Fibroblast of skin of scalp (primary cell): ENCODE measurements at places on chromosomes 7 and 10.

- no peak for DNase-seq
Observed at GRCh38 chr7:73447121-73447733, 13.6 kb downstream of the FZD9 start.

DNA sequence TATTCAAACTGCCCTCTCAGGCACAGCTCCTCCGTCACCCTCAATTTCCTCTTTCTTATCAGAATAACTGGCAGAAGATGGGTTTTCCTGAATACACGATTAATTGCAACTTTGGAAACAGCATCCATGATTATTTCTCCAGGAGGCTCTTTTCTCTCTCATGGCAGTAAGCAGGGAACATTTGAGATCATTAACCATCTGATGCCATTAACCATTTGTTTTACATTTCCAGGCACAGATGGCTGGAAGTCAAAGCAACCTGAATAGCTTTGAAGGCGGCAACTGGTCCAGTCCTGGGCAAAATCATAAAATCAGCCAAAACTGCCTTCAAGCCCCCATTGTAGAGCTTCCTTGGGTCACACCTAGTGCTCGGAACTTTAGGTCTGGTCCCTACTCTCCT, 289.5 kb upstream of the AOAH start:
- no peak for DNase-seq

DNA sequence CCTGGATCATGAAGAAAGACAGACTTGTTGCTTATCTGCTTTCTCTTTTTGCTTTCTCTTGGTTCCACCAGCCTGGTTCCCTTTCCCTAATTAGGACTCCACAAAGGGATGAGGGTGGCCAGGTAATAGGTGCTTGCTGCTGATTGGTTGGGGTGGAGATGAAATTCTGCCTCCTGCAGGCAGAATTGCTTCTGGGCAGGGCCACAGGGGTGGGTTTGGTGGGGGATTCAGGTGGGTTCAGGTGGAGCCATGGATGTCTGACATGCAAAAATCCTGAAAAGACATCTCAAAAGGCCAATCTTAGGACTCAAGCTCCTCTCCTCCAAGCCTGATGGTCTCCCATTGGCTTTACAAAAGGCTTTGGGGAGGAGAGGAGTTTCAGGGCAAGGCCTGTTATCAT, 25.4 kb upstream of the ACHE start:
- no peak for DNase-seq

DNA sequence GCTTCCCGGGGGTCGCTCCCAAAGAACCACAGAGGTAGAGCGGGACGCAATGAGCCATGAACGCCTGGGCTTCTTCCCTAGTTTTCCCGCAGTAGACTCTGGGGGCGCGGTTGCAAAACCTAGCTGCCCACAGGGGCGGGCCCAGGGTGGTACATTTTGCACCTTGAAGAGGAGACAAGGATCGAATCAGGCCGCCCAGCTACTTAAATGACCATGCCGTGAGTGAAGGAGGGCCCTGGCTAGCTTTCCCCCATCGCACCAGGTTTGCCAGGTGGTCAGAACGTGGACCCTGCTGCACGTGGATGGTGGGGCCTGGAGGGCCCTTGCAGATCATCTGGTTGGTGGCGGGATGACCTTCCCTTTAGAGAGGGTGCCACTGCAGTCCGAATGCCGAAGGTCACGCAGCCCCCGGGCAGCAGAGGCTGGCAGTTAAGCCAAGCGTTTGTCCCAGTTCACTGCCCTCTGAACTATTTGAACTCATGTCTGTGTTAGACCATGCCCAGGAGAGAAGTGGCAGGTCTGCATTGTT, 604 bp upstream of the SHTN1 start:
- peak; percentile 8 for DNase-seq

- no peak for DNase-seq
Observed at GRCh38 chr10:28971764-28972163, 294.4 kb downstream of the BAMBI start.

- DNase-seq: no peak
Observed at GRCh38 chr7:13948019-13948801, 41.3 kb downstream of the ETV1 start.

DNA sequence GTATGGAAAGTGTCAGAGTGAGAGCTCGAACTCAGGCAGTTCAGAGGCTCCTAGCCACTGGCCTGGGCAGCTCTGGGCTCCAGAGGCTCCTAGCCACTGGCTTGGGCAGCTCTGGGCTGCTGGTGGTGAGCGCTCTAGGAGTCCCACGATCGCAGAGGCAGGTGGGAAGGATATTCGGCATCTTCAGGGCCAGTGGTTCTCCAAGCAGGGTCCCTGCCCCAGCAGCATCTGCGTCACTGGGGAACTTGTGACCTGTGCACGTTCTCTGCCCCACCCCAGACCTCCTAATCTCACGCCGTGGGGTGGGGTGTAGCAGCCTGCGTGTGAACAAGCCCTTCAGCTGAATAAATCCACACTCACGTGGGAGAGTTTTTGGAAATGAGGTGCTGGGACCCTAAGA, 25.2 kb upstream of the BTBD16 start:
- no peak for DNase-seq

GRCh38 chr10:127313996-127314700, 117.8 kb upstream of the INSYN2A start:
- no peak for DNase-seq

- no peak for DNase-seq
Observed at GRCh38 chr7:97450516-97450915, 281.4 kb upstream of the TAC1 start.

- DNase-seq: no peak
Observed at GRCh38 chr10:130721971-130722370, 585.8 kb downstream of the GLRX3 start.

- DNase-seq: no peak
Observed at GRCh38 chr10:28965937-28966336, 288.6 kb downstream of the BAMBI start.

- DNase-seq: peak; percentile 88
Observed at GRCh38 chr10:24415455-24416125, 206.7 kb downstream of the KIAA1217 start.

DNA sequence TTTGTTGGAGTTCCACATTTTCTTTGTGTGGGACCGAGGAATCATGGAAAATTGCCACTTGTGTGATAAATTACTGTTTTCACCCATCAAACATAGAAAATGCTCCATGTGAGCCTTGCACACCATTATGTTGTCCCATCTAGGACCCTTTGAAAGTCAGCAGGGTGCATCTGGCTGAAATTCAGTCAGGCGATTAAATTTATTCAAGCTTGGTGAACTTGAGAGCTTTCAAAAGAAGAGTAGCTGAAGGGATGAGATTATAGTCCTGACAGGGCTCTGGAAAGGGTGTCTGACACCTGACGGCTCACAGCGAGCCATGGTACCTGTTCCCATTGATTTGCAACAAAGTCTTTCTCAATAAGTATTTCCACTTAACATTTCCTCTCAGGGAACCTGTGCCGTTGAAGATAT, 399.7 kb upstream of the ETV1 start:
- DNase-seq: no peak

- DNase-seq: no peak
Observed at GRCh38 chr10:75531571-75532031, 100.2 kb downstream of the LRMDA start.

GRCh38 chr7:132527467-132528410, 48.5 kb downstream of the PLXNA4 start:
- DNase-seq: no peak

DNA sequence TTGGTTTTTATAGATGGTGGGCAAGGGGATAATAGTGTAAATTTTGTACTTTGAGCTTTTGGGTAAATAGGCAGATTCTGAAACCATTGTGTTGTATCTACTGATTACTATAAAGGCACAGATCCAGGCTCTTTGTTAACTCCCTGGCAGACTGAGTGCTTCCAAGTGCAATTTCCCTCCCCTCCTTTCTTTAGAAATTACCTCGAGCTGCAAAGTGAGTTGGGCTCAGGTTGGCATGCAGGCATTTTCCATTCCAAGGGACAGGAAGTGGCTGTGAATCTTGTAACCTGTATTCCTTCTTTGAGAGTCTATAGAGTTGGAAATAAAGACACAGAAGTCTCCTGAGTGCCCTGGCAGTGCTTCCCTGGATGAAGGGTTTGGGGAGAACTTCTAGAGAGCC, 494.2 kb upstream of the GALNT17 start:
- no peak for DNase-seq

DNA sequence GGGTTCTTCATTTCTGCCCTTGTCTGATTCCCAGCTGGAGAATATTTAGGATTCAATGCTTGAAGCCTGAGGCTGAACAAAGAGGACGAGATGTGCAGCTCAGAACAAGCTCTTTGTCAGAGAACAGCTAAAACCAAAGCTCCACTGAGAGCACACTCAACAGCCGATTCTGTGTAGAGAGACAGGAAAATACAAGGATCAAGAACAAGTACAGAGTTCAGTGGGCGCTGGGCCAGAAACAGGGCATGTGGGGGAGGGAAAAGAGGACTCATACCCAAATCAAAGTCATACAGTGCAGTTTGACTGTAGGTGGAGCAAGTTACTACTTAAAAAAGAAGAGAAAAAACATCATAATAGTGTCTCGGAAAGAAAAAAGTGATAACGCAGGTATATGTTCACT, at the start of gene AGMO:
AGMO (minus strand) TSS at position 181 of the 400 bp plus-strand sequence.
- peak; percentile 49 for DNase-seq

- peak; percentile 88 for DNase-seq
Observed at GRCh38 chr10:46516660-46517416, 39.6 kb downstream of the GPRIN2 start.

- no peak for DNase-seq
Observed at GRCh38 chr10:33309406-33309805, 25.1 kb downstream of the NRP1 start.

DNA sequence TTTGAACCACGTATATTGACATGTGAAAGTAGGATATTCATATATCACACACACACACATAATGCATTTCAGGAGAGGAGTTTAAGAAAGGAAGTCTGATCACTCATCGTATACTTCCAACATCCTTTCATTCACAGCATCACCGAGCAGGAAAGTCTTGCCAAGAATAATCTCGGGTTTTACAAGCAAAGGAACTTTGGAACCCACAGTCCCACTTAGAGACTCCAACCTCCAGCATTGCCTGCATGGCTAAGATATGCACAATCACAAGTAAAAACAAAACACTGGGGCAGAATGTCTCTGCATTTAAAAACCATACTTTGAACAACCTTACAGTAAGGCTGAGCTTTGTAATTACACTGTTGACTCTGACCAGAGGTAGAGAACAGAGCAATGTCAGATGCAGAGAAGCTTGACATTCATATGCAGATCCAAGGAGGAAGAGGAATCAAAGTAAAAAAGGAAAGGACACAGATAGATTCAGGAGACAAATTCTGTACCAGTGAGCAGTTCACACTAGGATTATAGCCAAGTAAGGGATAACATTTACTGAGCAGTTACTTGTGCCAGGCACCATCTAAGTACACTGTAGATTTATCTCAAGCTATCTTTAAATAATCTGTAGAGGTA, 14.8 kb downstream of the THSD7A start:
- no peak for DNase-seq

DNA sequence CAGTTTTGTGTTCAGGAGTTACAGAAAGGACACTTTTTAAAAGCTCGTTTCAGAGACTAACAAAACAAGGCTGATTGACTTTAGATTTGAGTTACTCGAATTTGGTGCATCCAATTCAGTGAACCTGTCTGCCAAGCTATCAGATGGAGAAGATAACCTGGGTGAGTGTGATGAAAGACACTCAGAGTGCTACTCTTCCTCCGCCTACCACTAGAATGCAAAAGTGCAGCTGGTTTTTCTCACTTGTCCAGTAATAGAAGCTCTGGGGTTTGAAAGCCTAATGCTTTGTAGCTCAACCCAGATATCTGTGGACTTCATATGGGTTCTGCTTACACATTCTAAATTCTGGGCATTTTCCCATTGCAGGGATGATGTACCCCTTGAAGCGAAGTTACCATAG, 82.8 kb upstream of the NPY start:
- no peak for DNase-seq

DNA sequence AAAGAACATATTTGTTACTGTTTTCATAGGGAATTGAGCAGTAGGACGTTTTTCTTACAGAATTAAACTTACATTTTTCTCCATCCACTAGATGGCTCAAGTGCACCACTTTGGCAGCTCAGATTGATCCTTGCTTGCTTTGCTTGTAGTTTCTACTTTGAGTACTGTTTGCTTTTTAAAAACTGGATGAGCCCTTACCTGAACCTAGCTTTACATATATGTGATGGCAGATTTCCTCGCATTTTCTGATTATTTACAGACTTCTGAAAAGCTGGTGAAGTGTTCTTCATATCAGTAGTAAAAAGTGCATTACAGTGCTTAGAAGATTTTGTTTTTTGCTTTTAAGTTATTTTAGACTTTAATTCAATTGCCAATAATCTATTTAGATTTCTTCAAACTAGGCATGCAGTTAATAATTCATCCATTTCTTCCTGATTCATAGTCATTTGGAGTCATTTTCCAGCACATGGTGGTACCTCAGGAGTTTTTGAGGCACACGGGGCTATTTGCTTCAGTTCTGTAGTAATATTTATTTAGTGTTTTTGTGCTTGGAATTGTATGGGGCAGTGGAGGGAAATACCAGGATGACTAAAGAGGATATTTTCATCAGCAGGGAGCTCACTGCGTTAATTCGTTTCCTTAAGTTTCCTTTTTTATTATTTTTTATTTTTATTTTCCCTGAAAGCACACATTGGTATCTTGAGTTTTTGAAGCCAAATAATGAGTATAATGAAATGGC, 57.3 kb downstream of the MAPK8 start:
- peak; percentile 73 for DNase-seq

GRCh38 chr10:77622889-77623291, 14.7 kb downstream of the KCNMA1 start:
- DNase-seq: no peak

DNA sequence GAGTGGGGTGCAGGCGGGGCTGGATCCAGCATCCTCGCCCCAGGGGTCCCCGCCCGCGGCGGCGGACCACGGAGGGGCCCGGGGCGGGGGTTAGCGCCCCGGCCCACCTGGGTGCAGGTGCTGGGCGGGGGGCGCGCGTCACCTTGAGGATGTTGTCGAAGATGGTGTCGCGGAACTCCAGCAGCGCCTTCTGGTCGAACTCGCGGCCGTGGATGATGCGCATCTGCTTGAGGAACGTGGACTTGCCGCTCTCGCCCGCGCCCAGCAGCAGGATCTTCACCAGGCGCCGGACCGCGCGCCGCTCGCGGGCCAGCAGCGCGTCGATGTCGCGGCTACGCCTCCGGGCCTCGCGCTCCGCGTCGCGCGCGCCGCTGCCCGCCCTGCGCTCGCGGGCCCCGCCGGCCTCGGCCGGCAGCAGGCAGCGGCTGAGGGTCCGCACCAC, 376 bp downstream of the GNA12 start:
- peak; percentile 25 for DNase-seq

DNA sequence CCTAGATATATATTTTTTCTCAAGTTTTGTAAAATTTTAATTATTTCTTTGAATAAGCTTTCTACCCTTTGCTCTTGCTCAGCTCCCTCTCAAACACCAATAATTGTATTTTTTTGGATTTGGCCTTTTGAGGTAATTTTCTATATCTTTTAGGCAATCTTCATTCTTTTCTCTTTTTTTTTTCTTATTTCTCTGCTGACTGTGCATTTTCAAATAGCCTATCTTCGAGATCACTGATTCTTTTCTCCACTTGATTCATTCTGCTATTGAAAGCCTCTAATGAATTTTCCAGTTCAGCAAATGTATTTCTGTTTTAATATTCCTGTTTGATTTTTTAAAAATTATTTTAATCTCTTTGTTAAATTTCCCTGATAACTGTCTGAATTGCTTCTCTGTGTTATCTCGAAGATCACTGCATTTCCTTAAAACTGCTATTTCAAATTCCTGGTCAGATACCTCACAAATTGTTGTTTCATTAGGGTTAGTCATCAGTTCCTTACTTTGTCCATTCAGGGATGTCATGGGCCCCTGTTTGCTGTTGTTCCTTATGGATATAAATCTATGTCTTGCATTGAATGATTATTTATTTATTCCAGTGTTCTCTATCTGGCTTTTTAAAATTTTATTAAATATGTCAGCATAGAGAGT, 100.1 kb upstream of the UNC5B start:
- no peak for DNase-seq

- no peak for DNase-seq
Observed at GRCh38 chr7:26723129-26723528, 141.3 kb downstream of the SKAP2 start.
